Hepatocyte (in vitro differentiated cells): ENCODE measurements at places on chromosomes 12 and 14. TPM values are rescaled to one million over a fixed set of nuclear protein-coding genes. Genes with fewer than 3 reads are reported as not detected.
A peak's percentile ranks its signal among the peaks of the same experiment; 100 is the strongest.

- H3K36me3 ChIP-seq = no peaks in the 10 kb centered on the region
- H3K4me1 ChIP-seq = peaks cover 7% of the 10 kb centered on the region
- no peak for DNase-seq
- no peak overlapping the region for H3K4me3 ChIP-seq
- no peak overlapping the region for H3K27ac ChIP-seq
These were observed 183.8 kb downstream of the TTC7B start for GRCh38 chr14:90632451-90632850.

DNA sequence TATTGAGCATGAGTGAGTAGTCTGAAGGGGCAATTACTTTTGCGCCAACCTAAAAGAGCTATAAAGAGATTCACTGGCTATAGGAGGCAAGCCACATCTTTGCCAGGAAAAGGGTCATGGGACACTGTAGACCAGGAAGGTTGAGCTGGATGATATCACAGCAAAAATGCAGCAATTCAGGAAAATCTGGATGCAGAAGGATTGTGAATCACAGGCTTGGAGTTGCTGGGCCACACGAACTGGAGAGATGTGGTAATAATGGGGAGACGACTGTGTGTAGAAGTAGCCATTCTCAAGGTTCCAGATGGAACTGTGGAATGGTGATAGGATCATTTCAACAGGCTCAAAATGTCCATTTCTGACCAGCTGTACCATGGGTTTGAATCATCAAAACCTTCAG lies 151.4 kb upstream of the DAAM1 start:
- H3K36me3 ChIP-seq = no peaks in the 10 kb centered on the region
- no peak overlapping the region for H3K4me3 ChIP-seq
- no peaks in the 10 kb centered on the region for H3K4me1 ChIP-seq
- H3K27ac ChIP-seq = no peak overlapping the region
- no peak for DNase-seq

DNA sequence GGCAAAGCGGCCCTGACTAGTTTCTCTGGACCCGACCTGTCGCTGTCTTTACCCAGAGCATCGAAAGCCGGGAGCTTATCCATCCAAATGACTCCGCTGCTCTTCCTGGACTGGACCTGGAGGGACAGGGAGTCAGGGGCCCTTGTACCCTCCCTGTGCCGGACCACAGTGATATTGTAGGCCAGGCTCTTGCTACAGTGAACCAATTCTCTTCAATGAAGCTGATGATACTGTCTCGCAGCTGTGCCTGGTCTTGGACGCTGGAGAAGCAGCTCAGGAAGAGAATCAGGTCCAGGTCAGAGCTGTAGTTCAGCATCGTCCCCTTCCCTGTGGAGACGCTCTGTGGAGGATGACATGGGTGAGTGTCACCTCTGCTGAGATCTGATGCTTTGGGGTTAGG lies 14.7 kb upstream of the OASL start:
- H3K36me3 ChIP-seq = no peaks in the 10 kb centered on the region
- no peak overlapping the region for H3K27ac ChIP-seq
- DNase-seq = no peak

DNA sequence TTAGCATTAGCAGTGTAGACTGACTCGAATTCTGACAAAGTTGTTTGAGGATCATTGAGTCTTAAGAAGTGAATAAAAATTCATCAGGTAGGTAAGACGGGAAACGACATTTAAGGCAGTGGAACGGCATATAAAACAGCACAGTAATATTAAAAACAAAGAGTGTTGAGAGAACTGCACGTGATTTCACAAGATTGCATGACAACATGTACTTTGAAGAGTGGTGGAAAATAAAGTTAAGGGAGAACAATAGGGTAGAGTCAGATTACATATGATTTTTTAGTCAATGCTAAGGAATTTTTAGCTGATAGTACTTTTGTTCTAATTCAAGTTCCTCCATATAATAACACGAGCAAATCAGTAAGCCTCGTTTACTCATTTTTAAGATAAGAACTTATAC lies 115.4 kb downstream of the SOX5 start:
- DNase-seq = no peak
- H3K4me1 ChIP-seq = no peaks in the 10 kb centered on the region
- no peaks in the 10 kb centered on the region for H3K27me3 ChIP-seq
- no peak overlapping the region for H3K4me3 ChIP-seq
- H3K27ac ChIP-seq = no peak overlapping the region

DNA sequence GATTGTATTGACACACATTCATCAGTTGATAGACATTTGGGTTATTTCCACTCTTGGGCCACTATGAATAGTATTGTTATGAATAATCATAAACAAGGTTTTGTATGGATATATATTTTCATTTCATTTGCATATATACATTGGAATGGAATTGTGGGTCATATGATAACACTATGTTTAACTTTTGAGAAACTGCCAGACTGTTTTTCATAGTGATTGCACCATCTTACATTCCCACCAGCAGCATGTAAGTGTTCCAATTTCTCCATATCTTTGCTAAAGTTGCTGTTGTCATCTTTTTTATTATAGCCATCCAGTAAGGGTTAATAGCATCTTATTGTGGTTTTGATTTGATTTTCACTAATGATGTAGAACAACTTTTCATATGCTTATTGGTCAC lies 198.5 kb upstream of the PPFIA2 start:
- H3K4me3 ChIP-seq = no peak overlapping the region
- H3K27me3 ChIP-seq = no peaks in the 10 kb centered on the region
- no peak for DNase-seq

- H3K36me3 ChIP-seq = no peaks in the 10 kb centered on the region
- no peak overlapping the region for H3K4me3 ChIP-seq
- no peak overlapping the region for H3K27ac ChIP-seq
These were observed 17.3 kb downstream of the EPYC start for GRCh38 chr12:90987520-90987919.

GRCh38 chr12:124592050-124592449 lies 24.6 kb upstream of the NCOR2 start:
- no peak overlapping the region for H3K27ac ChIP-seq
- DNase-seq = no peak
- no peak overlapping the region for H3K4me3 ChIP-seq
- H3K4me1 ChIP-seq = peaks cover 5% of the 10 kb centered on the region
- no peaks in the 10 kb centered on the region for H3K36me3 ChIP-seq
- no peaks in the 10 kb centered on the region for H3K27me3 ChIP-seq

GRCh38 chr12:114888928-114889584 lies 205.1 kb upstream of the TBX3 start:
- H3K27me3 ChIP-seq = no peaks in the 10 kb centered on the region
- no peak for DNase-seq
- H3K36me3 ChIP-seq = no peaks in the 10 kb centered on the region

DNA sequence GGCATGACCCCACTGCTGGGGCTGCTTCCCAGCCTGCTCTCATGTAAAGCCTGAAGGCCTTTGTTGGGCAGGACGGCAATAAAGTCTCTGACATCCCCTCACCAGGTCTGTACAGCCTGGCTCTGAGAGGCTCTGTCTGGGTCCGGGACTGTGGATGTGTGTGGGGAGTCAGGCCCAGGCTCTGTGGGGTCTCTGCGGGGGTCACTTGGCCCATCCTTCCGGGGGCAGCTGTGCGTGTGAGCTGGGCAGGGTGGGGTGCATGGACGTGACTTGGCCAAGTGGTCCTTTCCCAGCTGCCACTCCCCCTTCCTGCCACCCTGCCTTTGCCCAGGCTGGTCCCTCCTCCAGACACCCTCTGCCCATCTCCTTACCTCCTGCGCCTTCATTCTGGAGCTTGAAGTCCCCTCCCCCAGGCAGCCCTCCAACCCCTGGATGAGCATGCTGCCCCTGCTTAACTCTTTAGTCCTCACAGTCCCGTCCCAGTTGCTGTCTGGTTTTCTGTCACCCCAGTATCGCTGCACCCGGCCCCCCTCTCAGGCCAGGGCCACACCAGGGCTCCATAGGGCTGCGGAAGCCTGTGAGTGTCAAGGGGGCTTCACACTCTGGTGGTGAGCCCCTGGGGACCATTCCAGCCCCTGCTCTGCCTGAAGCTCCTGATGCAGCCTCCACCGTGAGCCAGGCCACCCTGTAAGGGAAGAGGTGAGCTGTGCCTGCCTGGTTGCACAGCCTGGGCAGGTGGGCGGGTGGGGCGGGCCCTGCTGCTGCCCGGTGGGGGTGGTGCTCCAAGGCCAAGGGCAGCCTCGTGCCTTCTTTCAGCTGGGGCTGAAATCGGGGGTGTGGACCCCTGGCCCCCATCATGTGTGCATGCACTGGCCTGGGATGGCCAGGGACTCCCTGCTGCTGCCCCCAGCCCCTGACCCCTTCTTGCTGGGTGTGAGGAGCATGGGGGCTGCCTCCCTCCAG lies 25.5 kb upstream of the KIF26A start:
- no peak for DNase-seq
- no peak overlapping the region for H3K4me3 ChIP-seq
- H3K27ac ChIP-seq = no peak overlapping the region
- H3K36me3 ChIP-seq = no peaks in the 10 kb centered on the region
- H3K4me1 ChIP-seq = peaks cover 15% of the 10 kb centered on the region
- peaks cover under 1% of the 10 kb centered on the region for H3K27me3 ChIP-seq

DNA sequence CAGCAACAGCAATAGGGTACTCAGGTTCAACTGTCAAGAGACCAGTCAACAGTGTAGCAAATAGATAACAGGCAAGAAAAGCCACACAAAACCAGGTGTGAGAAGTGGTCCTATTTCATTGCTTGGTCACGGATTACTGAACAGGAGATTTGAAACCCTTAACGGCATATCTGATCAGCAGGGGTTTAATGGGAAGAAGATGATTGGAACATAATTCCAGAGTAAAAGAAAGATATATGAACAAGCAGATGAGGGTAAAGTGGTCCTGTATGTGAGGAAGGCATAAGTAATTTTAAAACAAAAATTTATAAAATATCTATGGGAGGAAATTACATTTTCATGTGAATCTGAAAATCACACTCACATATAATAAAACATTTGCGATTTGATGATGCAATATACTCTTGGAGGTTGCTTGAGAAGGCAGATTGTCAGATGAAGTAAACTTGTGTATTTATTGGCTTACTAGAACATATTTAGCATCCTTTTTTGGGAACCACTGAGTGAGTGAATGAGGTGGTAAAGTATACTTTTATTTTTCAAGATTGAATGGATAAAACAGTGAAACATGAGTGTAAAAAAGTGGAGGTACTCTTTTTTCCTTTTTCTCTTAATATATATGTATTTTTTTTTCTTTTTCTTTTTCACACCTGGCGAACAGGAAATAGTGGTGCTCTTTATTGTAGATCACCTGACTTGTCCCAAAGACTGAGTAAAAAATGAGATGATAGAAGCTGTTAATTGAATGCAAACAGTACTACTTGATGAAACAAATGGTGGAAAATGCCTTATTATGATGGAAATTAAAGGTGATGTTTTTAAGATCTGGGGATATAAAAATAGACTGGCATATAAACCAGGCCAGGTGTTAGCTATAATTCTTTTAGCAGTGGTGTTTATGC lies 21.6 kb upstream of the SDR39U1 start:
- no peak overlapping the region for H3K27ac ChIP-seq
- H3K4me3 ChIP-seq = no peak overlapping the region
- H3K36me3 ChIP-seq = no peaks in the 10 kb centered on the region
- no peak for DNase-seq
- H3K27me3 ChIP-seq = no peaks in the 10 kb centered on the region

DNA sequence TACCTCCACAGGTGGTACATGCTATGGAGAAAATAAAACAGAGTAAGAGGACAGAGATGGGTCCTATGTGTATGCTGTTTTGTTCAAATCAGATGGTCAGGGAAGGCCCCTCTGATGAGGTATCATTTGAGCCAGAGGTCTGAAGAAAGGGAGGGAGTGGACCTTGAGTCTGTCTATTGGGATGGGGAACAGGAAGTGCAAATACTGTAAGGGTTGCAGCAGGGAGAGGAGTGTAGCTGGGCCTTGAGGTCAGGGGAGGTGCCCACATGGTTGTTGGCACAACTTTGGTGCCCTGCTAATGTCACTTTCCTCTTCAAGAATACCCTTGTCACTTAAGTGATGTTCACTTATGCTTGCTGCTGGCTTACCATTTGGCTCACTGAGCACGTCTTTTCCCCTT lies 83.3 kb downstream of the PRKCH start:
- H3K27me3 ChIP-seq = no peaks in the 10 kb centered on the region
- H3K36me3 ChIP-seq = no peaks in the 10 kb centered on the region
- no peaks in the 10 kb centered on the region for H3K4me1 ChIP-seq
- H3K27ac ChIP-seq = no peak overlapping the region
- no peak overlapping the region for H3K4me3 ChIP-seq

DNA sequence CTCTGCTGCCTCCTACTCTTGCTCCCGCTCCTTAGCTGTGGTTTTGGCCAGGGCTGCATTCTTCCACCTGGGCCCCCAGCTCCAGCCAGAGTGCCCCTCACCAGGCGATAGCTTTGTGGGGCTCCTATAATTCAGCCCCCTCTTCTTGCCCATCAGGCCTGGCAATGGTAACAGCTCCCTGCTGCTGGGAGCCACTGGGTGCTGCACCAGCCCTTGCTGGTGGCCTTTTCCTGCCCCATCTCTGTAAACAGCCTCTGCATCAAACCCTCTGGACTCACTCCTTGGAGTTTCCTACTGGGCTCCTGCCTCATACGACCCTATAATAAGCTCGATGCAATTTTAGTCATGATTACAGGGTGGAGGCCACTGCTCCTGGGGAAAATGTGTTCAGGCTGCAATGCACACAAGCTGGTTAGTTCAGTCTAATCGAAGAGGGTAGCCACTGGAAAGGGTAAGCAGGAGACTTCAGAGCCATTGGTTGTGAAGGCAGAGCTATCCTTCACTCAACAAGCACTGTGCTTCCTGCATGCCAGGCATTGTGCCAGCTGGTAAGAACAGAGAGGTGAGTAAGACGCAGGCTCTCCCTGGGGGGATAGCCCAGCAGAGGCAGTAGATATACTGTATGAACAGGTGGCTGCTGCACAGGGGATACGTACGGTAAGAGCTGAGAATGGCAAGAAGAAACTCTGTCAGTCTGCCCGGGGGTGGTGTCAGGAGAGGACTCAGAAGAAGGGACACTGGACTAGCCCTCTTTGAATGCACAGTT lies 24.7 kb downstream of the CLMN start:
- H3K4me3 ChIP-seq = no peak overlapping the region
- no peaks in the 10 kb centered on the region for H3K27me3 ChIP-seq
- no peak for DNase-seq
- no peaks in the 10 kb centered on the region for H3K36me3 ChIP-seq

DNA sequence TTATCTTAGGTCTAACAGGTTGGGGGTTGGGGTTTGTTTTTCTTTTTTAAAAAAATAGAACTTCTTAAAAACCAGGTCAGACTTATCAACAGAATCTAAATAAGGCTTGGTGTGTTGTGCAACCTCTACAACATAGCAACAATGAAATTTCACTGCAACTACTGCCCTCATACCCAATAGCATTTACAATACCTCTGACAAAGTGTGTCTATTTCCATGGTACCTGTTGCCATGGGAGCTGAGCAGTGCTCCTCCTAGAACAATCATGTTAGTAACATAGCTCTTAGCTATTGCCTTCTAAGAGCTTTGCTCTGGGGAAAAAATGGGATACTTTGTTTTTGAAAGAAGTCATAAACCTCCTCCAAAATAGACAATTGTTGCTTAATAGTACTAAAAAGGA lies 103.3 kb upstream of the CCDC175 start:
- DNase-seq = peak; percentile 39
- peaks cover 12% of the 10 kb centered on the region for H3K27me3 ChIP-seq
- H3K4me1 ChIP-seq = peaks cover 3% of the 10 kb centered on the region

The PRICKLE1 gene
- 23.6 and 25.9 TPM in 2 replicates for total RNA-seq

The POTEG gene
- total RNA-seq = not detected in 2 replicates

The MYRFL gene
- total RNA-seq = 2.3 and 4.2 TPM in 2 replicates

The FGF23 gene
- 2.6 and 3.1 TPM in 2 replicates for total RNA-seq

The KITLG gene
- total RNA-seq = 28.6 and 30.4 TPM in 2 replicates

The SMIM41 gene
- not detected in 2 replicates for total RNA-seq

The IQSEC3 gene
- 0.36 and 0.70 TPM in 2 replicates for total RNA-seq

The RBP5 gene
- 11.1 and 16.2 TPM in 2 replicates for total RNA-seq
